ENCODE measurements at places on chromosomes 7 and 10. TPM values are rescaled to one million over a fixed set of nuclear protein-coding genes. Genes with fewer than 3 reads are reported as not detected.

GRCh38 chr10:68811314-68812009 lies 15.9 kb upstream of the STOX1 start:
- no peak for DNase-seq

FAM241B gene
- 2.3 TPM for total RNA-seq

GRCh38 chr10:71480662-71481061 lies 83.9 kb downstream of the CDH23 start:
- no peak for DNase-seq

HOXA11 gene
- total RNA-seq = 1.7 TPM

SYT15B gene
- total RNA-seq = 0.52 TPM

- DNase-seq = no peak
Observed at GRCh38 chr7:78039790-78040776, 241.5 kb downstream of the PHTF2 start.

GRCh38 chr7:147013825-147014224 lies 897.2 kb downstream of the CNTNAP2 start:
- no peak for DNase-seq

OR2A14 gene
- total RNA-seq = not detected

DNA sequence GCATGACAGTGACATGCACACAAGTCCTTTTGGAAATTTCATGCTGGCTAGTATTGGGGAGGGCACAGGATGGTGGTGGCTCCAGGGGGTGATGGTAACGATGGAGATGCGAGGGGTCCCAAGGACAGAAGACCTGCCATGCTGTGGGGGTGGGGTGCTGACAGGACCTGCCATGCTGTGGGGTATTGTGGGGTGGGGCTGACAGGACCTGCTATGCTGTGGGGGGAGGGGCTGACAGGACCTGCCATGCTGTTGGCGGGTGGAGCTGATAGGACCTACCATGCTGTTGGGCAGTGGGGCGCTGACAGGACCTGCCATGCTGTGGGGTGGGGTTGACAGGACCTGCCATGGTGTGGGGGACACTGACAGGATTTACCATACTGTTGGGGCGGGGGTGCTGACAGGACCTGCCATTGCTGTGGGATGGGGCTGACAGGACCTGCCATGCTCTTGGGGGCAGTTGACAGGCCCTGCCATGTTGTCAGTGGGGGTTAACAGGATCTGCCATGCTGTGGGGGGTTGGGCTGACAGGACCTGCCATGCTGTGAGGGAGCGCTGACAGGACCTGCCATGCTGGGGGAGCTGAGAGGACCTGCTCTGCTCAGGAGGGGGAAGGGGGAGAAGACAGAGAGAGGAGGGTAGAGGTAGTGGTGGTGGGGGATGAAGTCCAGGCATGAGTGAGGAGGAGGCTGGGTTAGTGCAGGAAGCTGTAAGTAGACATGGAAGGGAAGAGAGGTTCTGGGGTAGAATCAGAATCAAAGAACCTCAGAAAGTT lies 36.2 kb upstream of the RET start:
- no peak for DNase-seq

GRCh38 chr7:139854124-139854511 lies 25.1 kb downstream of the TBXAS1 start:
- peak; percentile 88 for DNase-seq

DNA sequence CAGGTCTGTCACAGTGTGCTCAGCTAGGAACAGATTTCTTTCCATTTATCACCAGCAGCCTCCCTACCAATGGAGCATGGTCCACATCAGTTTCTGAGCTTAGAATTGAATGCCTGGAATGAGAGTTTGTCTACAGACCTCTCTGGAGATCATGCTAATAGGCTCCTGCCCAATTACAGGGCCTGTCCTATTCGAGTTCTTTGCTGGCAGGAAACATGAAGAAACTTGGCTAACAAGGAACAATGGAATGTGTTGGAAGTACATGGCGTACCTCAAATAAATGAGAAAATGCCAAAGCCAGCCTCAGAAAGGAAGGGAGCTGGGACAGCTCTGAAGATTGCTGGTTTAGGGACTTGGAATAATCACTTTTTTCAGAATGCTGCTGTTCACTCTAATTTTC lies 186.0 kb upstream of the AKR1E2 start:
- DNase-seq = no peak

MMP21 gene
- not detected for total RNA-seq

DNA sequence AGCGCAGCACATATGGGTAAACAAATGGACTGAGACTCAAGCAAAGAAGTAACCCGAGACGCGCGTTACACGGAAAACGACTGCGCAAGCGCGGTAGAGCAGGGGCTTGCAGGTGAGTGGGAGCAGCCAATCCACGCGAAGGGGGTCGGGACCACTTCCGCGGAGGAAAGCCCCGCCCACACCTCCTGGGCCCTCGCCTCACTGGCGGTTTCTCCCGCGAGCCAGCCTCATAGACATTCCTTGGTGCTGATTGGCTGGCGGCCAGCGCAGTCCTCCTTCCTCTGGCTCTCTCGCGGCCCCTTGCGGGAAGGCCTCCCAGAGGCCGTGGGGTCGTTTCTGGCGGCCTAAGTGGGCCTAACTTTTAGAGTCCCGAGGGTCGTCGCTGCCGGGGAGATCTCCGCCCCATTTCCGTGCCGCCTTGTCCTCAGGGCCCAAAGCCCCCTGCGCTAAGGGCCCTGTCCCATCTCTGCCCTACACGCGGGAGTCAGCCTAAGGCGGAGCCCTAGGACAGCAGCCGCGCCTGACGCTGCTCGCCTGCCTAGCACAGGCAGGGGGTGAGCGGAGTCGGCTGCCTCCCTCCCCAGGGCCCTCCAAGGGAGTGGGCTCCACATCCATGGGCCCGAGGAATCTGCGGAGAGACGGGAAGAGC lies 9.1 kb upstream of the FXYD4 start:
- DNase-seq = peak; percentile 94

GRCh38 chr7:1244700-1245523 lies 12.2 kb downstream of the UNCX start:
- no peak for DNase-seq

- no peak for DNase-seq
Observed at GRCh38 chr10:24256619-24257107, 47.7 kb downstream of the KIAA1217 start.

PSTK gene
- total RNA-seq = 6.4 TPM

- no peak for DNase-seq
Observed at GRCh38 chr7:45598886-45599520, 24.8 kb downstream of the ADCY1 start.

- no peak for DNase-seq
Observed at GRCh38 chr10:14742815-14743214, 31.9 kb downstream of the FAM107B start.
